ENCODE measurements at places on chromosomes 7 and 10. TPM values are rescaled to one million over a fixed set of nuclear protein-coding genes. Genes with fewer than 3 reads are reported as not detected.

Gene USP6NL
- 28.7 TPM for total RNA-seq

Gene CPA2
- not detected for total RNA-seq

Gene AKR1C2
- total RNA-seq = 259 TPM

DNA sequence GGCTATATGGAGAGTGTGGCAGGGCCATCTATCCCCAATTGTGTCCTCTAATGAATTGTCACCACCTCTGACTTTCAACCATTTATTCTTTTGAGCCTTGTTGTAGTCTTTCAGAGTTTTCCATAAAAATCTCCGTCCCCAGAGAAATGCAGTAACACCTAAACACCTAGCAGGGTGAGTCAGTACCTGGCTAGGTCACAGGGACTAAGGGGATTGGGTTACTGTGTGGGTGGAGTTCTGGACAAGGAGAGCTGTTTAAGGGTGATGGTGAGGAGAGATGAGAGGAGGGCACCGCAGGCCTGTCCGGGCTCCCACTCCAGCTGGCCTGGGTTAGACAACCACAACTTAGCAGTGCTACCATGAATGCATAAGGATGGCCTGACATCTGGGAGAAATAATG is 186.2 kb upstream of the LYZL1 start:
- no peak for DNase-seq
- no peak overlapping the region for H3K4me3 ChIP-seq
- no peak overlapping the region for H3K27ac ChIP-seq
- H3K4me1 ChIP-seq = no peaks in the 10 kb centered on the region
- H3K27me3 ChIP-seq = no peaks in the 10 kb centered on the region

GRCh38 chr10:103663802-103664201 is 170.3 kb downstream of the NEURL1 start:
- no peaks in the 10 kb centered on the region for H3K27me3 ChIP-seq
- H3K36me3 ChIP-seq = no peaks in the 10 kb centered on the region
- H3K4me1 ChIP-seq = peaks cover 14% of the 10 kb centered on the region

DNA sequence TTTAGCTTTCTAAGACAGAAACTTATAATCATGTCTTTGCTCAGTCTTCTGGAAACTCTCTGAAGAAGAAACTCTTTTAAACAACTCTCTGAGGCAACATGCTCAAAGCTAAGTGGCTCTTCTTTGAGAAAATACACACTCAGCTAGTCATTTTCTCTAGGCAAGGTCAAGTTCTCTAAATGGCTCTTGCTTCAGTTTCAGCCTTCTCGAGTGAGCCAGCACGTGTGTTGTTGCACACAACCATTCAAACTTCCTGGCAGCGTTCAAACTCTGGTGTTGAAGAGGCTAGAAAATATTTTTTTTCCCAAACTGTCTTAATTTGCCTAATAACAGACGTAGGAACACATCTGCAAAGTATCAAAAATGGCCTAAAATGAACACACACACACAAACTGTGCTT is 129.1 kb downstream of the THSD7A start:
- H3K4me3 ChIP-seq = no peak overlapping the region
- H3K27me3 ChIP-seq = no peaks in the 10 kb centered on the region
- DNase-seq = no peak
- H3K4me1 ChIP-seq = no peaks in the 10 kb centered on the region
- H3K36me3 ChIP-seq = no peaks in the 10 kb centered on the region

GRCh38 chr10:98236862-98237261 is 31.1 kb downstream of the LOXL4 start:
- no peaks in the 10 kb centered on the region for H3K27me3 ChIP-seq
- H3K36me3 ChIP-seq = no peaks in the 10 kb centered on the region
- DNase-seq = no peak
- no peak overlapping the region for H3K4me3 ChIP-seq
- no peak overlapping the region for H3K27ac ChIP-seq

DNA sequence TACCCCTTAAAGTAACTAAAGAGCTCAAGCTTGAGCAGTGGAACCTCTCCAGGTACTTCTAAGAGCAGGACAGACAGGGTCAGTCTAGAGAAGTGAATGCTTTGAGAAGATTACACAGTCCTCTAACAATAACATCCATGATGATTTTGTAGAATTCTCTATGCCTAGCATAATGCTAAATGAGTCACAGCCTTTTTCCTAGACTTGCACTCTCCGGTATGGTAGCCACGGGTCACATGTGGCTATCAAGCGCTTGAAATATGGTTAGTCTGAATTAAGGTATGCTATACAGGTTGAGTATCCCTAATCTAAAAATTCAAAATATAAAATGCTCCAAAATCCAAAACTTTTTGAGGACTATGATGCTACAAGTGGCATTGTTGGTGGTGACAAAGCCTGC is 166.6 kb upstream of the MKLN1 start:
- H3K36me3 ChIP-seq = no peaks in the 10 kb centered on the region
- H3K4me1 ChIP-seq = no peaks in the 10 kb centered on the region
- no peak for DNase-seq
- no peak overlapping the region for H3K4me3 ChIP-seq
- no peak overlapping the region for H3K27ac ChIP-seq
- H3K27me3 ChIP-seq = no peaks in the 10 kb centered on the region

GRCh38 chr10:20855398-20856038 is 41.6 kb downstream of the NEBL start:
- no peaks in the 10 kb centered on the region for H3K36me3 ChIP-seq
- no peaks in the 10 kb centered on the region for H3K27me3 ChIP-seq
- no peaks in the 10 kb centered on the region for H3K4me1 ChIP-seq

DNA sequence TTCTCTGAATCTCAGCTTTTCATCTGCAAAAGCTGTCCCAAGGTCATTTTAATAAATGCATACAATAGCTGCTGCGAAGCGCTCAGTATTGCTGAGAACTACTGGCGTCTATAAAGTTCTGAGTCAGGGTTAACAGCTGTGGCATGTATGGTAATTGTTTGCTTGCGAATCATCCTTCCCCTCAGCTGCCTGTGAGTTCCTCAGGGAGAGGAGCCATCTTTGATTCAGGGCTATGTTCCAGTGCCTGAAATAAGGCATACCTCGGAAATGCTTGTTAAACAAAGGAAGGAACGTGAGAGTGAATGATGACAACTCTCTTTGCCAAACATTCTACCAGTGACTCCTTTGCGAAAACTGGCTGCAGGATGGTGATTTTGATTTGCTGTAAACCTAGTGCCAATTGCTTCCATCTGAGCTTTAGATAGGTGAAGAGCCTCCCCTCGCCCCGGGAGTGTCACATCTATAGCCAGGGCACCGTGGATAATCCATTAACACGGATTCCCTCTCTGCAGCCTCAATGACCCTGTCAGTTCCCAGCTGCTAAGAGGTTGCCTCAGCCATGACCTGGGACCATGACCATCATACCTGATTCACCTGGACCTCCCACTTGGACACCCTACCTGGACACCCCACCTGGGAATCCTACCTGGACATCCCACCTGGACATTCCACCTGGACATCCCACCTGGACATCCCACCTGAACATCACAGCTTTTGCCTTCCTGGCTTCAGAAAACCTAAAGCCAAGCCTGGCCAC is 39.6 kb downstream of the GPRIN2 start:
- H3K27ac ChIP-seq = no peak overlapping the region
- no peaks in the 10 kb centered on the region for H3K36me3 ChIP-seq

GRCh38 chr7:55095672-55096071 is 76.9 kb downstream of the EGFR start:
- no peak for DNase-seq
- H3K36me3 ChIP-seq = no peaks in the 10 kb centered on the region
- H3K27me3 ChIP-seq = no peaks in the 10 kb centered on the region
- H3K4me3 ChIP-seq = no peak overlapping the region

- no peaks in the 10 kb centered on the region for H3K36me3 ChIP-seq
- H3K27me3 ChIP-seq = no peaks in the 10 kb centered on the region
- H3K27ac ChIP-seq = no peak overlapping the region
Observed at GRCh38 chr7:105462765-105463420, 59.2 kb downstream of the PUS7 start.

GRCh38 chr7:98102170-98102569 is 4.5 kb upstream of the LMTK2 start:
- no peaks in the 10 kb centered on the region for H3K27me3 ChIP-seq
- DNase-seq = no peak
- H3K36me3 ChIP-seq = no peaks in the 10 kb centered on the region
- no peak overlapping the region for H3K4me3 ChIP-seq
- no peaks in the 10 kb centered on the region for H3K4me1 ChIP-seq

GRCh38 chr7:96331233-96331632 is 9.3 kb upstream of the SLC25A13 start:
- H3K4me3 ChIP-seq = no peak overlapping the region
- H3K27ac ChIP-seq = no peak overlapping the region
- no peaks in the 10 kb centered on the region for H3K36me3 ChIP-seq
- DNase-seq = no peak
- H3K27me3 ChIP-seq = no peaks in the 10 kb centered on the region

GRCh38 chr10:11270135-11270857 is 252.6 kb downstream of the CELF2 start:
- DNase-seq = peak; percentile 66
- H3K36me3 ChIP-seq = no peaks in the 10 kb centered on the region
- H3K27ac ChIP-seq = no peak overlapping the region
- H3K4me1 ChIP-seq = no peaks in the 10 kb centered on the region
- H3K4me3 ChIP-seq = no peak overlapping the region

GRCh38 chr7:67595431-67596180 is 599.0 kb downstream of the TYW1 start:
- no peaks in the 10 kb centered on the region for H3K4me1 ChIP-seq
- no peak overlapping the region for H3K27ac ChIP-seq
- H3K4me3 ChIP-seq = no peak overlapping the region
